Activated T-cell treated with anti-CD3 and anti-CD28 coated beads, Interleukin-2, amount 50 U/mL, for 4 hours (primary cell): ENCODE measurements at places on chromosomes 6 and 20. TPM values are rescaled to one million over a fixed set of nuclear protein-coding genes. Genes with fewer than 3 reads are reported as not detected.
A peak's percentile ranks its signal among the peaks of the same experiment; 100 is the strongest.

NFKBIL1 gene
- total RNA-seq = 12.8 TPM

- DNase-seq = no peak
These were observed 103.7 kb upstream of the RNF217 start for GRCh38 chr6:124858564-124858963.

L3MBTL3 gene
- total RNA-seq = 11.8 TPM

ULBP2 gene
- total RNA-seq = 0.51 TPM

OR2H1 gene
- total RNA-seq = not detected

GRCh38 chr6:15129887-15130286, 116.0 kb upstream of the JARID2 start:
- DNase-seq = no peak

DNA sequence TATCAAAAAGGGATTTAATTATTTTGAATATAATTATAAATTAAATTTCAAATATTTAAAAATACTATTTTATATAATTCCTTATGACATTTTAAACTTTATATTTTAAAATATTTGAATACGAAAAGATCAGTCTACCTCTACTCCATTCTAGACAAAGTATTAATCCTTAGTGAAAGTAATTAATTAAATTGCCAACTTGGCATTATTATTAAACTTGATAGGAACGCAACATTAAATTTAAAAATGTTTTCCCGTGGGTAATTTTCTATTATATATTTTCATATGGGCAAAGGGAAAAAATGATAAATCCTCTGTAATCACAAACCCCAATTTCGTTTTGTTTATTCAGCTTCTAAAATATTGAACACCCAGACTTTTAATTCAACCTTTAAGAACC, 8.4 kb upstream of the FHL5 start:
- no peak for DNase-seq

TBC1D22B gene
- total RNA-seq = 13.5 TPM

GRCh38 chr6:13267142-13267651, 61.1 kb downstream of the TBC1D7 start:
- no peak for DNase-seq

- DNase-seq = no peak
These were observed 102.8 kb downstream of the FYN start for GRCh38 chr6:111770263-111771093.

HSPA1L gene
- 1.7 TPM for total RNA-seq

DNA sequence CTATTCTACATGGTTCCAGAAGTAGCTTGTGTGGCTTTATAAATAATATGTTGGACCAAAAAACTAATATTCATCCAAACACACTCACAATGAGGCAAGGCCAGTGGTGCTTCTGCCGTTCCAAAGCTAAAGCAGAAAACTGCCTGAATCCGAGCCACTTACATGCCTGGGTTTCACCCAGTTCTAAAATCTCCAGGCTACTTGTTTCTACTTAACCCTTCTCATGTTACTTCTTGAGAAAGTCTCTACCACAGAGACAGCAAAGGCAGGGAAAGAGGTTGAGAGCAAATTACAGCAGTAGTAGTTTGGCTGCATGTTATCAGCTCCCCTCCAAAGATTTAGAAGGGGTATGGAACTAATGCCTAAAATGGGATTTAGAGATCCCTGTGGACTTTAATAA, 62.0 kb downstream of the FAXC start:
- DNase-seq = no peak

GRCh38 chr6:168169624-168170023, 90.6 kb upstream of the FRMD1 start:
- DNase-seq = no peak

DNA sequence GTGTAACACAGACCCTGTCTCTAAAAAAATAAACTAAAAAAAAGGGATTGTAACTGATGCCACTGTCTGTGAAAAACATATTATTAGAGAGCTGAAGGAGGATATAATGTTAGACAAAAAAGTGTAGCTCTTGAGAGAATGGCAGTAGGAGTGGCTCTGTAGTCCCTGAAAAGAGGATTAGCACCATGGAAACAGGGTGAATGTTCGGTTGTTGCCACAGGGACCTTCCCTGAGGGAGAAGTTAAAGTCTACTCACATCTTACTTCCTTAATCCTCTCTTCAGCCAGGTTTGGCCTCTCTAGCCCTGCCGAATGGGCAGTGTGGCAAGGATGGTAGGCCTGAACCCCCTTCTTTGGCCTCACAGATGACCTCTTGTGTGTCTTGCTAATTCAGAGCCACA, 12.1 kb downstream of the SCAND1 start:
- DNase-seq = no peak

DNA sequence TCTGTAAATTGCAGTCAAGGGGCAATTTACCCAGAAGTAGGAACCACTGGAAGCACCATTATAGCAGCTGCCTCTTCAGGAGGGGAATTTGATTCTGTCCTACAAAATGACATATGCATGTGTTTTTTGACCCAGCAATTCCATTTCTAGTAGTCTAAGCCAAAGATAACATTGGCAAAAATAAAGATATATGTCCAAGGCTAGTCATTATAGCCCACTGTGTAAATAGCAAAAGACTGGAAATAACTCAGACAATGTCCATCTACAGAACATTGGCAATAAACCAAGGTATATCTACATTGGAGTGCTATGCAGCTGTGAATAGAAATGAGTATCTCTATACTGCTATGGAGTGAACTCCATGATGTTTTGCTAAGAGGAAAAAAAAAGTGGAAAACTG, 12.5 kb upstream of the PANK2 start:
- DNase-seq = no peak

- DNase-seq = peak; percentile 54
These were observed 31.0 kb downstream of the IRF4 start for GRCh38 chr6:422433-423054.

COL9A1 gene
- total RNA-seq = not detected

OLIG3 gene
- total RNA-seq = not detected

DNA sequence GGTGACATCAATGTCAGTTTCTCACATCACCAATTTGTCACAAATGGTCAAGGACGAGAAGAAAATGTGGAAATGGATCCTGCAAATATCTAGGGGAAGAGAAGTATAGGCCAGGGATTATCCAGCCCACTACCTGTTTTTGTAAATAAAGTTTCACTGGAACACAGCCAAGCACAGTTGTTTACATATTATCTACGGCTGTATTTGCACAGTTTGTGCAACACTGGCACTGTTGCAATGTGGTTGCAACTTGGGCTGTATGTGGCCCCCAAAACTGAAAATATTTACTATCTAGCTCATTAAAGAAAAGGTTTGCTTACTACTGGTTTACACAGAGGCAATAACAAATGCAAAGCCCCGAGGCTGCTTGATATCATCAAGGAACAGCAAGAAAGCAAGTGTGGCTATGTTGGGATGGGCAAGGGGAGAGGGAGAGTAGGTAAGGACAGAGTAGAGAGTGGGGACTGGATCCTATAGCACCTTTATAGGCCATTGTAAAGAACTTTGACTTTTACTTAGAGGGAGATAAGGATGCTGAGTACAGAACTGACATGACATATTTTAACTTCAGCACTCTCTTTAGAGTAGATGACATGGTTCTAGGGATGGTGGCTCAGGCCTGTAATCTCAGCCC, 11.8 kb upstream of the STXBP5 start:
- DNase-seq = no peak

- DNase-seq = no peak
These were observed 7.2 kb downstream of the TPX2 start for GRCh38 chr20:31746068-31746878.

DNA sequence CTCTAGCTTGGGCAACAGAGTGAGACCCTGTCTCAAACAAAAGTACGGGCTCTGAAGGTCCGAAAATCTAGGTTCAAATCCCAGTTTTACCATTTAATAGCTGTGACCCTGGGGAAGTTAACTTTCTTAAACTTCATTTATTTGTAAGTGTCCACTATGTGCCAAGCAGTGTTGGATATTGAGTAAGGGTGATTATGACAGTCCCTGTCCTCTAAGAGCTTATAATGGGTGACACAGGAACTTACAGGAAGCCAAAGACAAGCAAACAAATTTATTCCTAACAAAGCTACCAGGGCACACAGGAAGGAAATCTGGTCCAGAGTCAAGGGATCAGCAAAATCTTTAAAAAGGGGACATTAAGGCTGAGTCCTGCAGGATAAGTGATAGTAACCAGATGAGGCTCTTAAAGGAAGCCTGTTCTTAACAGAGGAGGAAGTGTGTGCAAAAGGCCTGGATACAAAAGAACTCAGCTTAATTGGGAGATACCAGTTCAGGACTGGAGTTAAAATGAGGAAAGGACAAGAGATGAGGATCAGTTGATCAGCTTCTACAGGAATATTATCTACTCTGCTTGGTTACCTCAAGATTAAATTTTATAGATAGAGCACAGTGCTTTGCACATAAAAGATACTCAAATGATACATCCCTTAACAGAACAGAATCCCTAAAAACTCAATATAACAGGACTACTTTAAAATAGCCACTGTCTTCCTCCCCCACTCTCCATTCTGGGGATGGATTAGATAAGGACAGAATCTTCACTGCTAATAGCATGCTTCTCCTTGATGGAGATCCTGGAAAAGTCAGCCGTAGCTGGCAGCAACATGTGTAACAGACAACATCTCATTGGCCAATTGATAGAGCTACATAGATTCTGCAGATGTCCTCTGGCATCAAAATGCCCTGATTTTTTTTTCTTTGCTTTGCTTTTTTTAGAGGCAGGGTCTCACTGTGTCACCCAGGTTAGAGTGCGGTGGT, 6.1 kb downstream of the SNX3 start:
- no peak for DNase-seq

PXDC1 gene
- 2.2 TPM for total RNA-seq

TULP1 gene
- total RNA-seq = not detected

DNA sequence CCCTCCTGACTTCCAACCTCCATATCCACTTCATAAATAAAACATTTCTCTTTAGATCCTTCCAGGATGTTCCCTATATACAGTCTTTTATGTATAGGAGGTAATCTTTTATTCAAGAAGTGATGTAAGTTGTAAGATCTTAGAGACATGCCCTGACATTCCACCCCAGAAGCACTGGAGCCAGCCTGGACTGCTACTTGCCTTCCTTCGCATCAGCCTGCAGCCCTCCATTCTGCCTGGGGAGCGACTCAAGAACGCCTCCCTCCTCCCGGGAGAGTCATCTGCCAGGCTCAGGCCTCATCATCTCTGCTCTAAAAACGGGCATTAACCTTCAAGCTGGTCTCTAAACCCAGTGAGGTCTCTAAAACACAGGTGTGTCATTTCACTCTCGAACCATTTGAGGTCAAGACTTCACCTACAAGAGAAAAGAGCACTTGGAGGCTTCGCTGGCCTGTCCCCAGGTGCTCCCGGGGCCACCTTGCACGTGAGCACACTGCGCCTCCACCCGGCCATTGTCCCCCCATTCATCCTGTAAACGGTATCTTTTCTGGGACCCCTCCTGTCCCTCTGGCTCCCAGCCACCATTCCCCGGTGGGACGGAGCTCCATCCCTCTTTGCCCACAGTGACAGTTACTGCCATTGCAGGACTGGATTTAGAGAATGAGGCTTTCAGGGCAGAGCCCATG, 107.5 kb upstream of the PDE10A start:
- DNase-seq = no peak

GRCh38 chr20:57118964-57119363, 147.5 kb downstream of the BMP7 start:
- DNase-seq = no peak

IYD gene
- total RNA-seq = not detected

SLC22A1 gene
- total RNA-seq = 1.7 TPM

DNA sequence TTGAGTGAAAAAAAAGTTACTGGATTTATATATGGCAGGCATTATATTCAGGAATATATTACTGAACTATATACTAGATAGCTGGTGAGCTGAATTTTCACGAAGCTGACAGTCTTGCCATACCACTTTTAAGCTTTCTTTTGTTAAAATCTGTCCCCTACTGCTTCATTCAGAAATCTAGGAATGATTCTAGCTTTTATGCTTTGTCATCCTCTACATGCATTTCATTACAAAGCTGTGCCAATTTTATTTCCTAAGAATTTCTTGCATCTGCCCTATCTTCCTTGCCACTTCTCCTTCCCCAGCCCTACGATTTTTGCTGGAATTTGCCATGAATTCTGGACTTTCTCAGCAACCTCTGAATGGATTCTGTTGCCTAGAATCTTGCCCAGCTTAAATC, 158.5 kb upstream of the ADGRB3 start:
- no peak for DNase-seq

DNA sequence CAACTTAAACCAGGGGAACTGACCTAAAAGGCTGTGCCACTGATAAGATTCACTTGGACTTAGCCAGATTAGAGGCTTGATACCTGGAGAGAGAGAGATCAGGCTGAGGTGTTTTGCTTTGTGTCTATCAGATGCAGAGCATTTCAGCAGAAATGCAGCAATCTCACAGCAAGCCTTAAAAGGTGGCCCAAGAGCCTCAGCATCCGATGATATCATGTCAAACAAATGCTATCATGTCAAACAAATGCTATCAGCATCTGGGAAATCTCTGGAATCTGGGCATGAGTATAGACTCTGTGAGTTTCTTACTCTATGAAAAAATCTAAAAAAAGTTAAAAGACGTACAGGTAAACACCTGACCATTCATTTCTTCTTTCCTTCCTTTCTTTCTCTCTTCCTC, 718.9 kb downstream of the EYS start:
- no peak for DNase-seq

DNA sequence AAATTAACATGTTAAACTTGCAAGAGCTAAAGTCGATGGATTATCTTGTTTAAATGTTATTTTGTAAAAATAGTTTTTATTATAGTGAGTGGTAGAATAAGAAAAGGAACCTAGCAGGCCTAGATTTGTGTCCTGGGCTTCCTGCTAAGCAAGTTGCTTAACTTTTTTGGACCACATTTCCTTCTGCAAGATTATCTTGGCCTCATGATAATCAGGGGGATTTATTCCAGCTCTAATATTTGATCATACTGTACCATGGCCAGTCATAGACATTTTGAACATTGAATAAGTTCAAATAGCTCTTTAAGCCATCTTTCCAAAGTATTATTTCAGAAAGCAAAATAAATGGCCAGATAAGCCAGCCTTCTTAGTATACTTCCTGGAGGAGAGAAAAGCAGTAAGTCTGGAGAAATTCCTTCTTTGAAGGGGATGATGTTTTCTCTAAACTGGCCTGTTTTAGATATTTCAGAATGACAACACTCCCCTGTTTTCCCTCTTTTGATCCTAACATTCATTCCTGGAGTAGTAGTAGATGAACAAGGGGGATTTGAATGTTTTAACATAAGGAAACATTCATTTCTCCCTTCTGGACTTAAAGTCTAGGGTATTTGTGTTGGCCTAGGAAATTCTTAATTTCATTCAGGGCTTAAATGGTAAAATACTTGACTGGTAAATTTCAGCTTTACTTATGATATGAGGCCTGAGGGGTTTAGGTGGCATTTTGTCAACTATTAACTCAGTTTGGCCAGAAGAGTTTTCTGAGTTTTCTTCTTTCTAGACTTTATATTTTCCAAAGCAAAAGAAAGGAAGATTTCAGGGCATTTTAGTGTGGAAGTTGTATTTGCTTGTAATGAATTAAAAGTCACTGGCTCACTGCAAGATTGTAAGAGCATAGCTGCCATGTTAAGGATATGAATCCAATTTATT, 108.8 kb upstream of the SCGN start:
- DNase-seq = no peak

GRCh38 chr20:58762120-58762519, 69.5 kb downstream of the NPEPL1 start:
- no peak for DNase-seq
